Subcutaneous adipose tissue (tissue), 4 donors: ENCODE measurements at places on chromosomes 7 and 10. TPM values are rescaled to one million over a fixed set of nuclear protein-coding genes. Genes with fewer than 3 reads are reported as not detected.

Gene ST8SIA6
- not detected for total RNA-seq

Gene CSGALNACT2
- 23.9 TPM for total RNA-seq

Gene SPDYE2B
- total RNA-seq: not detected

Gene BAMBI
- total RNA-seq: 2.2 TPM

Gene GRB10
- 50.2 TPM for total RNA-seq

Gene SFRP5
- total RNA-seq: not detected

Gene TMEM270
- not detected for total RNA-seq

Gene TEX36
- total RNA-seq: not detected

Gene SPOCK2
- total RNA-seq: 4.4 TPM

Gene ZNF438
- 26.7 TPM for total RNA-seq

Gene HYAL4
- total RNA-seq: not detected

Gene ADAM12
- total RNA-seq: 12.8 TPM

Gene ZNF467
- 5.3 TPM for total RNA-seq

Gene DPP6
- total RNA-seq: 2.0 TPM

Gene TAS2R41
- total RNA-seq: not detected

Gene ELN
- total RNA-seq: 78.4 TPM
